Stimulated activated CD8-positive, alpha-beta memory T cell treated with anti-CD3 and anti-CD28 coated beads, Interleukin-4, amount 100 ng/mL, for 1 hour (primary cell): ENCODE measurements at places on chromosomes 3 and 15.

DNA sequence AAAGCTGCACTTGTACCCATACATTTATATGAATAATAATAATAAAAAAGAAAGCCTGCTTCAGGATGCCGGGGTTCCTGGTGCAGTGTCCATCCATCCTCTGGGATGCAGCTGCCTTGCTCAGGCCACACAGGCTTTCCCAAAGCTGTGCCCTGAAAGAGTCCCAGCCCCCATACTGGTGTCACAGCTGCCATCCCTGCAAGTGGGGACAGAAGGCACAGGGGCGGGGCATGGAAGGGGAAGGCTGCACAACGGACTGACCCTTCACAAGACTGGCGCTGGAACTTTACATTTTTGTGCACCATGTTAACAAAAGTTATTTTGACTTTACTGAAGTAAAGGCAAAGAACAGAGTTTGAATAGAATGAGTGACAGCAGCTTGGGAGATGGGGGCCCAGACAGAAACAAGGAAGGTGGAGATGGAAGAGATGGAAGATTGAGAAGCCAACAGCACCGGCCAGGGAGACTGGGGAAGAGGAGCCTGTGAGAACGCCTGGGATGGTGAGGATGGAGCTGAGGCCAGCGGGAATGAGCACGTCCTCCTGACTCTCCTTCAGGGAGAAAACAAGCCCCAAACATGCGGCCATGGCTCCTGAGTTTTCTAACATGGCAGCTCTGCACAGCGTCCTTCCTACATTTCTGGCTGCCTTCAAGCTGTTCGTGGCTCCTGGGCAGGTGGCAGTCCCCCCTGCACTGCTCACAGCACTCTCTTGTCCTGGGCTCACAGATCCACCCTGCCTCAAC lies 73.1 kb downstream of the ABTB1 start:
- DNase-seq: no peak

GRCh38 chr15:36884518-36884875 lies 215.9 kb downstream of the MEIS2 start:
- no peak for DNase-seq

DNA sequence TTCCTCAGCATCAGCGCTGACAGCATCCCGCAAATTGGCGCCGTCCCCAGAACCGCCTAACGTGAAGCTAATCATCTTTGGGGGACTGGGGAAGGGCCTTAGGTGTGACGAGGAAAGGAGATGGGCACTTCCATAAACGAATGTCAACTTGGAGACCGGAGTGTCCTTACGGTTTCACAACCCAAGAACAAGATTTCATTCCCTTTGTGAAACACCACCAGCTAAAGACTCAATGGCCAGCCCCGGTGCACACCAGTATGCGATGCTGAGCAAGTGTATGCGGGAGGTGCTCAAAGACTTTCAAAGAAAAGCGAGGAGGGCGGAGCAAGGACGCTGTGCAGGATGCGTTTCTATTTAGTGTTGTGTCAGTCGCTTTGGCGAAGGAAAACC lies 759 bp upstream of the TTBK2 start:
- peak; percentile 25 for DNase-seq

GRCh38 chr3:113552851-113553250 lies 20.5 kb downstream of the SIDT1 start:
- no peak for DNase-seq

DNA sequence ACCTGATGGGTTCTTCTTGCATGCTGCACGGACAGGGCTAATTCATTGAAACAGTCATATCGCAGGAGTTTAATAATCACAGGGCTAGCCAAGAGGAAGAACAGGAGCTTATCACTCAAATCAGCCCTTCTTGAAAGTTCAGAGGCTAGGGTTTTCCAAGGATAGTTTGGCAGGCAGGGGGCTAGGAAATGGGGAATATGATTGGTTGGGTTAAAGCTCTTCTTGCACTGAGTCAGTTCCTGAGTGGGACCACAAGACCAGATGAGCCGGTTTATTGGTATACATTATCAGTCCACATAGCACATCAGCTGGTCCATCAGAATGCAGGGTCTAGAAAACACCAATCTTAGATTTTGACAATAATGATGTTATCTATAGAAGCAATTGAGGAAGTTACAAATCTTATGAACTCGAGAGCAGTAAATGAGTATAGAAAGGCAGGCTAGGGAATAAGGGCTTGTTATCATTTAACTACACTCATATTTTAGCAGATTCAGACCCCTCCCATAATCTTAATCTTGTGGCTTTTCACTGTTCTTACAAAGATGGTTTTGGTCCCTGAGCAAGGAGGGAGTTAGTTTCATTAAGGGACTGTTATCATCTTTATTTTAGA lies 58.1 kb upstream of the SLC25A36 start:
- no peak for DNase-seq

DNA sequence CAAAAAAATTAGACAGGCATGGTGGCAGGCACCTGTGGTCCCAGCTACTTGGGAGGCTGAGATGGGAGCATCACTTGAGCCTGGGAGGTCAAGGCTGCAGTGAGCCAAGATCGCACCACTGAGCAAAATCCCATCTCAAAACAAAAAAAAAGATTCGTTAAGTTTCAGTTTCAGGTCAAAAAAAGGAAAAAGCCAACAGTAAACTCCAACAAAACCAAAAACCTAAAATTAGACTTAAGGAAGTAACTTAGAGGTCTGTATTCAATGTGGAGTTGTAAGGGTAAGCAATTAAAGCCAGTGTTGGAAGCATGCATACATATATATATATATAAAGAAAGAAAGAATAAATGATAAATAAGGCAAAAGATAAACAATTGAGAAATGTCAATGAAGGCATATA lies 11.8 kb downstream of the KPNA1 start:
- no peak for DNase-seq

GRCh38 chr3:16907243-16907642 lies 22.5 kb downstream of the PLCL2 start:
- DNase-seq: no peak

- DNase-seq: no peak
Observed at GRCh38 chr3:129529436-129530210, 1.2 kb downstream of the RHO start.

GRCh38 chr3:72753495-72753894 lies 94.8 kb downstream of the SHQ1 start:
- DNase-seq: no peak

- no peak for DNase-seq
Observed at GRCh38 chr3:46070595-46071093, 43.4 kb upstream of the XCR1 start.

DNA sequence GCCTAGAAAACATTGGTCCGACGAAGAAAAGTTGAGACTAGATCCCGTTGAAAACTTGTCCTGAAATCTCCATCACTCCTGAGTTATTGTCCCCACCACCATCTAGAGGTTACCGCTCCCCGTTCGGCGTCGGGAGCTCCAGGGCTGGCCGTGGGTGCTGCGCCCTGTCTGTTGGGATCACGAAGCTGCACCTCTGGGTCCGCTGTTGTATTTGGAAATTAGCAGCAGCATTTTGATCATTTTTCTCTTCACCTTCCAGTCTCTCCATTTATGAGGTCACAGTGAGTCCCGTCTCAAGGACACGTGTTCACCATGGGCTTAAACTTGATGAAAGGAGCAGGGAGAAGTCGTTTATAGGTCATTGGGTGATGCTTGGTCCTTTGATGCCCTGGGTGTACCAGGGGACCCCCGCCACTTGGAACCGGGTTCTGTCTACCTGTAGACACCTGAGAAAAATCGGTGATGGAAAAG lies 565 bp downstream of the MANF start:
- DNase-seq: no peak

DNA sequence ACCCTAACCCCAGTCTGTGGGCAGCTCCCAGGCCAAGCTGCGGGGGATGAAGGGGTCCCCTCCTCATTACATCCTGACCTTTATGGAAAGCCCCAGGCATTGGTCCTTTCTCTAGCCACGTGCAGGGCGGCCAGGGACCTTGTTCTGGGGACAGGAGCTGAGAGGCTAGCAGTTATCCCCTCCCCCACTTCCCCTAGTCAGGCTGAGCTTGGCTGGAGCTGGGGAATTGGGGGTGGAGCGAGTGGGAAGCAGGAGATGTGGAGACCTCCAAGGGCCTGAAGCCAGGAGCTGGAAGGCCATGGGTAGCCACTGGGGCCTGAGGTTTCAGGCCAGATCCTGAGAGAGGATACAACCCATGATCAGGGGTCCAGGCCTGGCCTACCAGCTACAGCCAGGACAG lies 45.8 kb downstream of the DNAH1 start:
- DNase-seq: no peak

GRCh38 chr15:69591905-69592508 lies 139.4 kb downstream of the RPLP1 start:
- DNase-seq: no peak

GRCh38 chr15:25019434-25019833 lies 64.6 kb downstream of the SNRPN start:
- DNase-seq: no peak

DNA sequence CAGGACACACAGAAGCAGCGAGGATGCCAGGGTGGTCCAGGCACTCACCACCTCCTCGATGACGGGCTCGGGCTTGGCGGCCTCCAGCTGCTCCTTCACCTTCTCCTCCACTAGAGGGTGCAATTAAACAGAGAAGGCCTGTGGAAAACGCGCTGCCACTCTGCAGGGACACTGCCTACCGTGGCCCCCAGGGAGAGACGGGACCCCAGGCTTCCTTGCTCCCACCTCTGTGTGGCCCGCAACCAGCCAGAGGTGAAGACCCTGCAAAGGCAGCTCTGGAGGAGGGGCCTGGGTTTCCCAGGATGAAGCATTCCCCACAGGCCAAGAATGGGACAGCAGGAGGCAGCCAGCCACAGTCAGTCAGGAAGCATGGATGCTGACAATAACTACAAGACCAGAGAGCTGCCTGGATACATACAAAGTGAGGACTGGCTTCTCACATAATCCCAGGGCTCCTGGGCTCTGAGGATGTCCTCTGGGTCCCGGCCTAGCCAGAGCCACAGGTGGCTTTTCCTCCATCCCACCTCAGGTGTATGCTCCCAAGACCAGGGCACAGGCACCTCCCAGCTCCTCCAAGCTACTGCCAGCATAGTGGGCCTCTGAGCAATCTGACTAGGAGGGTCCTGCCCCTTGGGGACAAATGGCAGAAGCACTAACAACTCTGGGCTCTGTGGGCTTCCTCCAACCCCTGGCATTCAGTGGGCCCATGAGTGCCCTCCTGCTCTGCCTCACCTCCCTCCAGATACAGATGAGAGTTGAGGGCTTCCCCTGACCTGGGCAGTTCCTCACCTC lies 46.2 kb downstream of the PTH1R start:
- DNase-seq: no peak

GRCh38 chr15:25641762-25642161 lies 202.9 kb upstream of the UBE3A start:
- no peak for DNase-seq

- DNase-seq: no peak
Observed at GRCh38 chr3:138441742-138442141, 7.3 kb downstream of the ESYT3 start.
